ENCODE measurements at places on chromosomes 11 and 22. TPM values are rescaled to one million over a fixed set of nuclear protein-coding genes. Genes with fewer than 3 reads are reported as not detected.

GRCh38 chr22:27780161-27780575 lies 21.4 kb downstream of the MN1 start:
- no peak for DNase-seq

- DNase-seq, result no peak
Measured at GRCh38 chr22:37894939-37895670, 11.0 kb upstream of the MICALL1 start.

GRCh38 chr22:30481711-30482110 lies 9.9 kb upstream of the SEC14L3 start:
- DNase-seq, result no peak

- no peak for DNase-seq
Measured at GRCh38 chr22:47587361-47587760, 824.9 kb downstream of the TBC1D22A start.

DNA sequence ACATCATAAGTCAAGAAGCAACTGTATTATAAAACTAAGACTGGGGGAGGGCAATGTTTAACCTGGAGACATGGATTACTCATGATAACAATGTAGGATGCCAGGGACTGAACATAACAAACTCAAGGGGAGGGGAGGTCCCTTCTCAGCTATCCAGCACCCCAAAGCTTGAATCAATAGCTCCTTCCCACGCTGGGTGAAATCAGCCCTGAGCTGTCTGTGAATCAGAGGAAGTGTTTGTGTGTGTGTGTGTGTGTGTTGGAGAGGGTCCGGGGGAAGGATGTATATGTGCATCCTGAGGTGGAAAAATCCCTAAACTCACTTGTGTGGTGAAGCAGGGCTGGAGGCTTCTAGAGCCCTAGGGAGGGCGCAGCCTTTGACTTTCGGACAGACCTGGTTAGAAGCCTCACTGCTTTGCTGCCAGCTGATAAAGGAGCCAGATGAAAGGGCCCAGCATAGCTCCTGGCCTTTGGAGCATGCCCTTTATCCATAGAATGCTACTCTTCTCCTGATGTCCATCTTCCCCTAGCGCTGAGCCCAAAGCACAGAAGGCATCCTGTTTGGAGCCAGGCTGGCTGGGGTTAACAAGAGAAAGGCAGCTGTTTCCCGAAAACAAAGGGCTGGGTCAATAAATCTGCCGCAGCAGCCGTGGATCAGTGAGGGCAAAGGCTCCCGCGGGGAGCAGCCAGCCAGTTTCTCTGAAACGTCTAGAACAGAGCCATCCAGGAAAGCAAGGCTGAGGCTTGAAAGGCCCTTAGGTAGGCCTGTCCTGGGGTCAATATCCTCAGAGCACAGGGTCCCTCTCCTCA lies 35.8 kb downstream of the TNKS1BP1 start:
- DNase-seq, result no peak

Gene CRYBB1
- total RNA-seq, result not detected

Gene FZD4
- 0.02 TPM for total RNA-seq

Gene CD3E
- 571 TPM for total RNA-seq
